Activated T-cell treated with anti-CD3 and anti-CD28 coated beads for 1 hour (primary cell): ENCODE measurements at places on chromosomes 6 and 20.

GRCh38 chr6:11427723-11428245 lies 109.8 kb upstream of the TMEM170B start:
- DNase-seq, result no peak

DNA sequence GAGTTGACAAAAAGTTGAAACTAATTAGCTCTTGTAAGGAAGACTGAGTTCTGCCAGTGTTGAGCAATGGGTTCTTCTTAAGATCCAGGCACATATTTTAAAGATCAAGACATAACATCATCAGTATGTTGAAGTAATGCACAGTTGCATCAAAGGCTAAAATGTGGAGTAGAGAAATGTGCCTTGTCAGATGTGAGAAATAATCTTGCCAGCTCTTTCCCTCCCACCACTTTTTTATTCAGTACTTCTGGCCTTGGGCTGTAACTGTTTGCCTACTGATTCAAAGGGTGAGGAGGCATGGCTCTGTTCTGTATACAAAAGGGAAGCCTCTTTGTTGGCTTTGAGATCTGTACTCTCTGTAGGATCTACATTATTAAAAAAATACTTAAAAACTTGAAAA lies 13.1 kb downstream of the PKIB start:
- DNase-seq, result no peak

GRCh38 chr6:117615750-117616390 lies 13.6 kb upstream of the GOPC start:
- no peak for DNase-seq

- DNase-seq, result no peak
Measured at GRCh38 chr6:163250116-163250515, 164.4 kb upstream of the QKI start.

- DNase-seq, result no peak
Measured at GRCh38 chr6:22748681-22749080, 179.3 kb downstream of the HDGFL1 start.

DNA sequence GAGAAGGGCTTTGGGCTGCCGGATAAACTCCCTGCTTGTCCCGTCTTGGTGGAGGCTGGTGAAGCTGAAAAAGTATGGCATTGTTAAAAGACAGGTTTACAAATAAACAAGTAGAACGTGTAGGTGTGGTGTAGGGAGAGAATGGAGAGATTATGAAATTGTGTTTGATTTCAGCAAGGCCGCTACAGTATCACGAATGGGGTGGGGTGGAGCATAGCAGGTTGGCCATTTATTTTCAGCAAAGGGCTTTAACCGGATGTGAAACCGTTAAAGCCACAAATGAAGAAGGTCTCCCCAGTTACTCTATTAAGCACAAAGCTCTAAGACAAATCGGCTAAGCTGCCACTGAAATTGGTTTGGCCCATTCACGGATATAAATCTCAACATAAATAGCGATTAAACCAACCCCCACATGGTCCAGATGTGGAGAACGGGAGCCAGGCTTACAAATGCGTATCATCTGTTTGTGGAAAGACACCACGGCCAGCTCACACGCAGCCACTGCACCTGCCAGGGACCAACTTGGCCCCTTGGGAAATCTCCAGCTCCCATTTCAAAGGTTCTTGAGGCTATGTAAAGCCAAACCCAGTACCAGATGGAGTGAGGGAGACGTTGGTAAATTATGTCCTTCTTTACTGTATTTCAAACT lies 94.0 kb downstream of the ZMYND8 start:
- no peak for DNase-seq

- no peak for DNase-seq
Measured at GRCh38 chr6:31453259-31453658, 44.7 kb upstream of the MICB start.

GRCh38 chr20:37693242-37693634 lies 592 bp upstream of the CTNNBL1 start:
- no peak for DNase-seq
